A673 (cell line): ENCODE measurements at places on chromosomes 5 and 9. TPM values are rescaled to one million over a fixed set of nuclear protein-coding genes. Genes with fewer than 3 reads are reported as not detected.

FBP1 gene
- total RNA-seq, result not detected in 2 replicates

FOXD4L6 gene
- total RNA-seq, result not detected in 2 replicates

RASGEF1C gene
- total RNA-seq, result not detected in 2 replicates

C1QTNF2 gene
- 0.24 and 0.39 TPM in 2 replicates for total RNA-seq

ZNF366 gene
- total RNA-seq, result not detected in 2 replicates

OMD gene
- not detected in 2 replicates for total RNA-seq

RNF180 gene
- 0.67 and 1.5 TPM in 2 replicates for total RNA-seq

HAPLN1 gene
- 0.32 and 1.2 TPM in 2 replicates for total RNA-seq

NMUR2 gene
- not detected in 2 replicates for total RNA-seq

NR5A1 gene
- total RNA-seq, result not detected in 2 replicates

PLCXD3 gene
- total RNA-seq, result 1.3 and 1.7 TPM in 2 replicates

BTNL8 gene
- not detected in 2 replicates for total RNA-seq

DMRTA1 gene
- total RNA-seq, result 0.41 and 0.61 TPM in 2 replicates

NEURL1B gene
- 5.1 and 5.7 TPM in 2 replicates for total RNA-seq

MVB12B gene
- 12.3 and 17.9 TPM in 2 replicates for total RNA-seq

IL31RA gene
- 0.11 and 0.24 TPM in 2 replicates for total RNA-seq

ANKS6 gene
- total RNA-seq, result 14.4 and 20.5 TPM in 2 replicates

SLC12A7 gene
- total RNA-seq, result 45.2 and 55.5 TPM in 2 replicates

PFN3 gene
- not detected in 2 replicates for total RNA-seq

DEPDC1B gene
- total RNA-seq, result 32.8 and 34.9 TPM in 2 replicates

FLT4 gene
- total RNA-seq, result 8.6 and 10.1 TPM in 2 replicates

ALDH1B1 gene
- total RNA-seq, result 29.0 and 33.1 TPM in 2 replicates

RLN2 gene
- total RNA-seq, result not detected in 2 replicates

PPP3R2 gene
- not detected in 2 replicates for total RNA-seq

SHC3 gene
- 5.5 and 6.6 TPM in 2 replicates for total RNA-seq

PKD2L2 gene
- total RNA-seq, result not detected in 2 replicates

ANP32B gene
- 237 and 246 TPM in 2 replicates for total RNA-seq
